Muscle of leg (tissue), 16 donors: ENCODE measurements at places on chromosomes 3 and 15.
A peak's percentile ranks its signal among the peaks of the same experiment; 100 is the strongest.

GRCh38 chr3:186097317-186097662 is 11.6 kb downstream of the ETV5 start:
- no peak for DNase-seq

DNA sequence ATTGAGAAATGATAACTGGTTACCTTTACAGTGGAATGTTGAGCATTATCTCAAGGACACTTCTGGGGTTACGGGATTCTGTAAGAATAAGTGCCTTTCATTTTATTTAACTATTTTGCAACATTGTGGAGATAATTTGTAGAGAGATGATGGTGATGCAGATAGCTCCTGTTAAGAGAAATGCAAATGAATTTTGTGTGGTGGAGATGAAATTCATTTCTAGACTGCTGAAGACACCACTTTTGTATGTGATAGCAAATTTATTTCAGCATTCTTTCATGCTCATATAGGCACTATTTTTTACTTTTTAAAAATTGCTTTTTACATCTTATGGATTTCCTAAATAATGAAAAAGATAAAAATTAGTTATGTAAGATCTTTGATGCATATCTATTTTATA is 463.3 kb upstream of the CBLB start:
- no peak for DNase-seq

DNA sequence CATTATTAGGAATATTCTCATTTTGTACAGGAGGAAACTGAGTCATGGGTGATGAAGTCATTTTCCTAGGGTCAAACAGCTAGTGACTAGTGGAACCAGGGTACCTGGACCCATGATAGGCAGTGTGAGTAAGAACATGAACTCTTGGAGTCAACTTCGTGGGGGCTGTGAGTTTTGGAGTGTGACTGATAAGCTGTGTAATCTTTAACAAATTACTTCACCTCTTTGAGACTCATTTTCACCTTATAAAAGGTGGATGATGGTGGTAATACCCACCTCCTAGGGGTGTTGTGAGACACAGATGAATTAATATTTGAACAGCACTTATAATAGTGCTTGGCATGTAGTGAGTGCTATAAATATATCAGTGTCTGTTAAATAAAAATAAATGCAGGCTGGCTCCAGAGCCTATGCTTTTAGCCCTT is 9.1 kb downstream of the SEMA6D start:
- DNase-seq, result no peak

GRCh38 chr3:45777111-45777745 is 19.1 kb downstream of the SLC6A20 start:
- no peak for DNase-seq

DNA sequence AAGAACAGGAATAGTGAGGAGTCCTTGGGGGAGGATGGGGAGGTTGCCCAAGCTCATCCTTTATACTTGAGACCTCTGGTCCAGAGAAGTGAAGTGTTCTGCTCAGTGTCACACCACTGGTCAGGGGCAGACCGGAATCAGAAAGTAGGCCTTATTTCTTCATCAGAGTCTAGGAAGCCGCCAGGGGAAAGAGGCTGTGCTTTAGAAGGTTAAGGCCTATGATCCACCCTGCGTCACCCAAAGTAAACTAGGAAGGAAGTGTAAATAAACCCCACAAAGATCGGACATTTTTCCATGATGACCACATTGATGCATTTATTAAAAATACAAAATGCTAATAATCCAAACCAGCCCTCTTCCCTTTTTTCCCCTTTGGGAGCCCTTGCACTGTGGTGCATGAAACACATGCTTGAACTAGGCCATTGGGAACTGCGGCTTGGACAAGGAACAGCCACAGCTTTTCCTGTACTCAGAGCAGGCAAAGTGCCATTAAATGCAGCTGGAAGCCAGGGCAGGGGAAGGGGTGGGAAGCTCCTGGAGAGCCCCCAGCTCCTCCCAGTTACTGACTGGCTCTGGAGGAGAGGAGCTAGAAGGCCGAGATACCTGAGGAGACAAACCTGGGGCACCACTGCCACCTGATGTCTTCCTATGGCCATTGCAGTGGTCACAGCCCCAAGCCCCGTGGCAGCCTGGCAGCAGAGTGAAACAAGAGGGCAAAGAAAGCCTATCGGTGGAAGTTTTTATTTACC is 37.0 kb downstream of the CDC25A start:
- peak; percentile 97 for DNase-seq

GRCh38 chr3:48692551-48692950 is 6.8 kb upstream of the NCKIPSD start:
- DNase-seq, result peak; percentile 23

- peak; percentile 30 for DNase-seq
These were observed 1.3 kb upstream of the OXSR1 start for GRCh38 chr3:38163841-38164642.

- no peak for DNase-seq
These were observed 167.0 kb downstream of the EBLN2 start for GRCh38 chr3:73228437-73228836.

DNA sequence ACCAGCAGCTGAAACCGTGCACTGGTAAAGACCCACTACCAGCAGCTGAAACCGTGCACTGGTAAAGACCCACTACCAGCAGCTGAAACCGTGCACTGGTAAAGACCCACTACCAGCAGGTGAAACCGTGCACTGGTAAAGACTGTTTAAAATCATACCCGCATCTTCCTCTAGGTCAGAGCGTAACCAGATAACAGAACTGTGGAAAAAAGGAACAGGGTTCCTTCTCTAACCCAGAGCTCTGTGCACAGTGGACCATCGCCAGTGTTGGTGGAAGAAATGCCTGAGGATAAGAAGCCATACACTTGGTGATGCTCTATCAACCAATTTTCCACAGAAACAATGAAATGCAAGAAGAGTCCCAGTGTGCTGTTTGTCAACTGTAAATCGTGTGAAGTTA is 243.4 kb downstream of the NTRK3 start:
- no peak for DNase-seq

DNA sequence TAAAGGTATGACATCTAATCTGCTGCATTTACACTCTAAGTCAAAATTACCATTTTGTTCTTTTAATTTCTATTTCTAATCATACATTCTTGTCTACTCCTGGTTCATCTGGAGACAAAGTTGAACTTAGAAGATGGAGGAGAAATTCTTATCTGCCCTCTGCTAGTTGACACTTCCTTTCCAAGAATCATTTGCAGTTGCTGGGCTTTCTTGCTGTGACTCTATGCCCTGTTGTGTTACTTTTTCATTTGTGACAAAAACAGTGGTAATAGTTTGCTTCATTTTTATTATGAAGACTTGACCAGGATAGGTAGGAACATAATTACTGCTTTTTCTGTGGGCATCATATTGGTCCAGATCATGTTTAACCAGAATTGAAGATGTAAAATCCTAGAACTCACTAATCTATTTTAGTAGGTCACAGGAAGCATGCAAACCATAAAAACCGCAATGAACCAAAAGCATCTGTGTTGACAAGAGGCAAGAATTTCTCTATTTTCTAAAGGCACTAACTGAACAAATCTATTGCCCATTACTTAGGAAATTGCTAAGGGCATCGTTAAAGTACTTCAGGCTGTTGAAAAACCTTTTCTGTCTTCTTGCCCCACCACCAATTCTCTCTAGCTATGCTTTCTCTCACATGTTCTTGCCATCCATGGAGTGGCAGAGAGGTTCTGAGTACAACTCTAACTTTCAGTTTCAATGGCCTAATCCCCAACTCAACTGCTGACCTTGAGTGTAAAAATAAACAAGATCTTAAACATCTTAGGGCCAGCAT is 4.2 kb upstream of the CCR2 start:
- no peak for DNase-seq

DNA sequence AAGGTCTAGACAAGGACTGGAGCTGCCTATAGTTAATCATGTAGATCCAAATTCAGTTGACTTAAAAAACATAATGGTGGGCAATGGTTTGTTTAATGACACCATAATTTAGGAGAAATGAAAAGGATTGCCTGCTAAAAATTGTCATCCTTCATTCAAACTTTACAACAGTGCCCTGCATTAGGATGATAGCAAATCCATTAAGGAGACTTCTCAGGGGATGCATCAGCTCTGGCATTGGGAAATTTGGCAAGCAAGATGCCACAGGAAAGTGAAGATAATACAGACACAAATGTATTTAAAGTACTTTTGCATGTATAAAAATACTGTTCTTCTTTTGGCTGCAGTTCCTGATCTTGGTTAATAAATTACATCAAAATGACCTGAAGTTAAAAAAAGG is 93.1 kb upstream of the SKOR1 start:
- DNase-seq, result no peak

GRCh38 chr3:190155752-190156151 is 35.1 kb upstream of the P3H2 start:
- peak; percentile 23 for DNase-seq

DNA sequence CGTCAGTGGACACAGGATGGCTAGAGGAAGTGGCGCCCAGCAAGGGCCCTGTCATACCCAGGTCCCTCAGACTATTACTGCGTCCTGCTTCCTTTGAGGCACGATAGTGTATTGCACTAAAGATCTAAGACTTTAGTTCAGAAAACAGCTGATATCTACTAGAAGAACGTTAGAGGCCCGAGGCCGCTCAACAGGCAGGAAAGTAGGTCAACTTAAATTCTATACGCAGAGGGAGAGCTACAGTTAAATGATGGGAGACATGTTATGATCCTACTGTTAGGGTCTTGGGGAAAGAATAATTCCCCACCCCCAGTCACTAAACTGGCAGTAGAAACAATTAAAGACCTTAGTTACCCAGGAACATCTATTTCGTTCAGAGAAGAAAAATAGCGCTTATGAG is 317.8 kb downstream of the CHST2 start:
- DNase-seq, result no peak
